Occipital lobe (tissue), 3 donors: ENCODE measurements at places on chromosomes 5 and 9. TPM values are rescaled to one million over a fixed set of nuclear protein-coding genes. Genes with fewer than 3 reads are reported as not detected.

The IRGM gene
- not detected for total RNA-seq

The KIAA1191 gene
- total RNA-seq: 97.3 TPM

The JADE2 gene
- total RNA-seq: 3.7 TPM

The HTR1A gene
- 18.2 TPM for total RNA-seq

The ATG12 gene
- 96.4 TPM for total RNA-seq

The SLC34A1 gene
- not detected for total RNA-seq

The PCDHB5 gene
- total RNA-seq: 9.7 TPM

The EMB gene
- 3.0 TPM for total RNA-seq

The PRRT1B gene
- total RNA-seq: not detected

The GPR151 gene
- 0.31 TPM for total RNA-seq
